Esophagus muscularis mucosa (tissue), 4 donors: ENCODE measurements at places on chromosomes 16 and 17.

GRCh38 chr16:53198933-53199332, 144.1 kb downstream of the CHD9 start:
- no peak overlapping the region for H3K27ac ChIP-seq
- no peaks in the 10 kb centered on the region for H3K36me3 ChIP-seq
- H3K27me3 ChIP-seq: no peaks in the 10 kb centered on the region

DNA sequence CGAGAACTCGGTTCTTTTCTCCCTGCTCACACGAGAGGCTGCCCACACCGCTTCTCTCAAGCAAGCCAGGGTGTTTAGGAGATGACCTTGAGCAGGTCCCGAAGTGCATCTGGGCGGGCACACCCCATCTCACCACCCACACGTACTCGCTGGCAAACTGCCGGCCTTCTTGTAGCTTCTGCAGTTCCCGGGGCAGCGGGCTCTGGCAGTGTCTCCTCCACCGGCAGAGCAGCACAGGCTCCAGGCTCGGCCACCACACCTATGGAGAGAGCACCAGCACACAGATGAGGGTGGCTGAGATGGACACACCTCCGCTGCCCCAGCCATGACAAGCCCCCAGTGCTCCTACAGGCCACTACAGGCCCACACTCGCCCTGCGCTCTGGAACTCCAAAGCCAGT, 23.5 kb downstream of the ZNF276 start:
- no peaks in the 10 kb centered on the region for H3K27me3 ChIP-seq
- no peak overlapping the region for H3K27ac ChIP-seq
- no peaks in the 10 kb centered on the region for H3K4me1 ChIP-seq
- peaks cover 21% of the 10 kb centered on the region for H3K36me3 ChIP-seq
- no peak for DNase-seq

DNA sequence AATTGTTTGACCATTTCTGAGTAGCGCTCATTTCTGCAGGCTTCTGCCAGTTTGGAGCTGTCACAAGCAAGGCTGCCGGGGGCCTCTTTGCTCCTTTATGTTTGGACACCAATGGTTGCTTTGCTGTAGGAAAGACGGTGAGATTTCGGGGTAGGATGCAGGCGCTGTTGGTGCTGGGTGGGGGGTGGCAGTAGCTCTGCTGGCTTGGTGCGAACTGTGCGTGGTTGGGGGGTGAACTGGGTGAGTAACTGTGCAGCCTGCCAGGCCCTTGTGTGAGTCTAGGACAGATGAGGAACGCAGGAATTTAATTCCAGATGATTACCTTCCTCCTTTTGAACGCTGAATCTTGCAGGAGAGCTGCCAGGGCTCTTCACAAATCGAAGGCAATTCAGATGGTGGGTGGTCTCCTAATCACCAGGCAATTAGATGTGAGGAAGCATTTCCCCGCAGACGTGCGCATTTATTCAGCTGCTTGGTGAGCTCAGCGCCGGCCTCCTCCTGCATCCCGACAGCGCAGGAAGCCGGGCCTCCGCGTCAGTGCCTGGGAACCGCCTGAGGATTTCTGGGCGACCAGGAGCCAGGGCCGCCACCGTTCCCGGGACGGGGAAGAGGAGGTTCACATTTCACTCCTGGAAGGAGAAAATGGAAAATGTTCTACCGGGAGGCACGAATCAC, 154.4 kb downstream of the FOXL1 start:
- no peaks in the 10 kb centered on the region for H3K36me3 ChIP-seq
- H3K4me3 ChIP-seq: no peak overlapping the region
- no peaks in the 10 kb centered on the region for H3K4me1 ChIP-seq
- DNase-seq: no peak
- peaks cover 9% of the 10 kb centered on the region for H3K27me3 ChIP-seq

- peaks cover 57% of the 10 kb centered on the region for H3K4me1 ChIP-seq
- DNase-seq: no peak
- H3K27me3 ChIP-seq: no peaks in the 10 kb centered on the region
- no peaks in the 10 kb centered on the region for H3K36me3 ChIP-seq
Measured at GRCh38 chr16:85553436-85554113, 59.5 kb upstream of the GSE1 start.

- peaks cover 7% of the 10 kb centered on the region for H3K4me1 ChIP-seq
- H3K27ac ChIP-seq: no peak overlapping the region
- H3K4me3 ChIP-seq: no peak overlapping the region
- DNase-seq: no peak
- H3K36me3 ChIP-seq: no peaks in the 10 kb centered on the region
Measured at GRCh38 chr16:85868495-85868894, 30.5 kb upstream of the IRF8 start.

- DNase-seq: no peak
- no peak overlapping the region for H3K27ac ChIP-seq
- H3K36me3 ChIP-seq: peaks cover 55% of the 10 kb centered on the region
- no peaks in the 10 kb centered on the region for H3K27me3 ChIP-seq
- peaks cover 13% of the 10 kb centered on the region for H3K4me1 ChIP-seq
Measured at GRCh38 chr17:63766754-63767153, 6.6 kb downstream of the CCDC47 start.

DNA sequence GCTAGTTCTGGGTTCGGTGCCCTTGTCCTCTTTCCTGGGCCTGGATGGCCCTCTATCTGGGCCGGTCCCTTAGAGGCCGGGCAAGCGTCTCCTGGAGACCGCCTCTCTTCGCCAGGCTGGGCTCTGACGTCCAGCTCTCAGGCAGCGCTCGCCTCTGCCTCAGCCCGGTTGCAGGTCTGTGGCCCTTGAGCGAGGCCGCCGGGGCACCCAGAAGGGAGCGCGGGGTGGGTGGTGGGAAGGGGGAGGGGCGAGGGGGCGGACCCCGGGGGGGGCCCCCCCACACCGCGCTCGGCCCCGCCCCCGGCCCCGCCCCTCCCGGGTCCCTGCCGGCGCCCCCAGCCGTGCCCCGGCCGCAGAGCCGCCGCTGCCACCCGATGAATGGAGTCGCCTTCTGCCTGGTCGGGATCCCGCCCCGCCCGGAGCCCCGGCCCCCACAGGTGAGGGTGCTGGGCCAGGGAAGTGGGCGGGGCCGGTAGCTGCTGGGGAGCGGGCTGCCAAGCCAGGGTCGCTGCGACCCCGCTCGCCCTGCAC, at the start of gene ARHGAP23:
ARHGAP23 (plus strand) TSS at position 353 of the 531 bp plus-strand sequence; CDS start at position 375, 22 bp downstream.
- H3K4me1 ChIP-seq: peaks cover 89% of the 10 kb centered on the region
- peak within 1 kb of the TSS; percentile 95 for H3K27ac ChIP-seq
- no peaks in the 10 kb centered on the region for H3K27me3 ChIP-seq

DNA sequence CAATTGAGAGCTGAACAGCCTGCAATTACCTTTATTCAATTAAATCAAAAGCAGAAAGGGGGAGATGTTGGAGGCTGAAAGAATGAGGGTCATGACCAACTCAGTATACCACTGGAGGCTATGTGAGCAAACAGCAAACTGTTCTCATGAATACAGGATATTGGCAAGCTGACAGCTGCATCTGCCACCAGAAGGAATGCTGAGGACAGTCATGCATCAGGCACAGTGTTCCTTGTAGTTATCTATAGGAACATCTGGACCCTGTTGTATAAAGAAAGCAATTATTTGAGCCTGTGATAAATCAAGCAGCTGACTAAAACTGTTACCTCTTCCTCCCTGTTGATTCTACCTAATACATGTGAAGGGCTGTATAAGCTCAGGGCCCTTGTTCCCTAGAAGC, 2064.6 kb downstream of the TP53TG3F start:
- no peaks in the 10 kb centered on the region for H3K4me1 ChIP-seq
- DNase-seq: no peak
- no peaks in the 10 kb centered on the region for H3K36me3 ChIP-seq
- no peaks in the 10 kb centered on the region for H3K27me3 ChIP-seq
- no peak overlapping the region for H3K4me3 ChIP-seq

DNA sequence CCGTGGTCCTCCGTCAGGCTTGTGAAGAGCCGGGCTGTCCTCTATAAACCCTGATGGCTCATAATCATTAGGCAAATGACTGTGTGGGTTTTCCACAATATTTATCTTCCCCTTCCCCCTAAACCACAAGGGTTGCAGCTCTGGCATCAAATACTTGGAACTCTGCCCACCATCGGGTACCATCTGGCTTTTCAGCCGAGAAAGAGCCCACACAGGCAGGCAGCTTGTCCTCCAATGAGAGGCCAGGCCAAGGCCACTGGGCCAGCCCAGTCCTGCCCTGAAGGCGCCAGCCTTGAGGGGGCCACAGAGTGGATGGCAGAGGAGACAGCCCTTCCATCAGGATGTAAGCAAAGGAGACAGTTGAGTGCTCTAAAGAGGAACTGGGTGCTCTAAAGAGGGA, 31.8 kb upstream of the NAT9 start:
- no peak overlapping the region for H3K4me3 ChIP-seq
- peaks cover 14% of the 10 kb centered on the region for H3K4me1 ChIP-seq
- DNase-seq: no peak

- H3K4me3 ChIP-seq: no peak overlapping the region
- H3K36me3 ChIP-seq: no peaks in the 10 kb centered on the region
- no peak for DNase-seq
- no peak overlapping the region for H3K27ac ChIP-seq
- no peaks in the 10 kb centered on the region for H3K27me3 ChIP-seq
Measured at GRCh38 chr16:80197741-80198201, 343.0 kb upstream of the DYNLRB2 start.

DNA sequence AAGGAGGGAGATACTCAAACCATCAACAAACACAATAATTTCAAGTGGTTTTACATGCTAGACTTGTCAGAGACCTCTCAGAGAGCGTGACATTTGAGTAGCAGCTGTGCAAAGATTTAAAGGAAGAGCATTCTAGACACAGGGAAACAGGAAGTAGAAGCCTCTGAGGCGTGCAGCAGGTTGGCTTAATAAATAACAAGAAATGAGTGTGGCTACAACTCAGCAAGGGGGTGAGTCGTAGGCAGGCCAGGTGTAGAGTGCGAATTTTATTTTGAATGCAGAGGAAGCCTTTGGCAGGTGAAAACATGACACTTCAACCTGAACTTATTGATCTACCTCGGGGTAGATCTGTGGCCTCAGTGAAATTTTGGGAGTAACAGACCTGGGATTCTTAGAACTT, 73.2 kb upstream of the MRTFB start:
- no peaks in the 10 kb centered on the region for H3K27me3 ChIP-seq
- no peak overlapping the region for H3K27ac ChIP-seq
- H3K4me3 ChIP-seq: no peak overlapping the region

- no peak overlapping the region for H3K4me3 ChIP-seq
- peaks cover 4% of the 10 kb centered on the region for H3K4me1 ChIP-seq
- peak overlapping the region; percentile 12 for H3K27ac ChIP-seq
- H3K36me3 ChIP-seq: no peaks in the 10 kb centered on the region
- no peak for DNase-seq
- no peaks in the 10 kb centered on the region for H3K27me3 ChIP-seq
Measured at GRCh38 chr17:67759355-67760171, 41.8 kb downstream of the NOL11 start.

GRCh38 chr17:83135692-83136091, 56.3 kb downstream of the METRNL start:
- no peaks in the 10 kb centered on the region for H3K36me3 ChIP-seq
- no peak for DNase-seq
- H3K4me1 ChIP-seq: no peaks in the 10 kb centered on the region
